NCI-H1417 (cell line): ENCODE measurements at places on chromosomes 5 and 9.

GRCh38 chr9:15373881-15374280 is 48.8 kb upstream of the SNAPC3 start:
- no peak for DNase-seq

DNA sequence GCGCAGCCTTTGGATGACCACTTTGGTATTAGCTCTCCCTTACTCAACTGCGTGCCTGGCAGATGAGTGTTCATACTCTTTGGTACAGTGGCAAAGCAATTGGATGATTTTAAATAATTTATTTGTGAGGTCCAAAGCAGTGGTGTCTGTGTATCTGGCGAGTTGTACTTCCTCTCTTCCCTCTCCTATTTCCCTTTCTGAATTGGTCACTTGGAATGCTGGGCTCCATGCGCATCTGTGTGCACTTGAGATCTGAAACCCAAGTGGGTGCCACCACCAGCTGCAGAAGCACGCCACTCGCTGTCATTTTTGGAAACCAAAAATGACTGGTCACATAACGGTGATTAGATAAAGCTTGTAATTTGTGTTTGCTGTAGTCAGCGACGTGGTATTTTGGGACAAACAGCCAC is 386.0 kb upstream of the KLF4 start:
- DNase-seq: no peak

DNA sequence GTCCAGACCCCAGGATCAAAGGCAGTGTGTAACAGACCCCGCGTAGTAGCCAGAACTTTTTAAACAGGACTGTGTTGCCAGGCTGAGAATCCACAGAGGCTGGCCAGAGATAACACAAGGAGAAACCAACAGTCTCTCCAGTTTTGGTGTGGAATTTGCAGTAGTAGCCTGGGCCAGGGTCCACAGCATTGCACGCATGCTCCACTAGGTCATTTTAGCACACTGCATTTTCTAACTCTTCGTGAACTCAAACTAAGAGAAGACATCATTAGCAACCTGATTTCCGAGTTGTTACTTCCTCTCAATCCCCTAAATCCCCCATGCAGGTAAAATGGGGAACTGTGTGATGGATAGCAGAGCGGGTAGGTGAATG is 119.6 kb downstream of the BOD1 start:
- DNase-seq: no peak

DNA sequence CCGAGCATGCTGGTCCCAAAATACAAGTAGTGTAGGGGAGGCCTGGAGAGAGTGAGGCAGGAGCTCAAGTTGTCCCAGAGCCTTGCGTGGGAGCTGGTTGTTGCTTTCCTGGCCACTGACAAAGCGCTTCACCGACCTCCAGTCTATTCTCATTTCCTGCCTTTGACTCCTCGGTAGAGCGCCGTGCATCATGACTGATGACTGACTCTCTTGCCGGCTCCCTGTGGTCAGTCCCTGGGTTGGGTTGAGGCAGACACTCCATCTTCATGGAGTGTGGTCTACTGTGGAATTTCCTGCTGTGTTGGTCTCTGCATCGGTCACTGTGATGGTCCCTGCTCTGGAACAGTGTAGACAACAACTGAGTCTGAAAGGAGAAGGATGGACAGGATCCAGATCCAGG is 175.1 kb upstream of the S1PR3 start:
- DNase-seq: no peak

DNA sequence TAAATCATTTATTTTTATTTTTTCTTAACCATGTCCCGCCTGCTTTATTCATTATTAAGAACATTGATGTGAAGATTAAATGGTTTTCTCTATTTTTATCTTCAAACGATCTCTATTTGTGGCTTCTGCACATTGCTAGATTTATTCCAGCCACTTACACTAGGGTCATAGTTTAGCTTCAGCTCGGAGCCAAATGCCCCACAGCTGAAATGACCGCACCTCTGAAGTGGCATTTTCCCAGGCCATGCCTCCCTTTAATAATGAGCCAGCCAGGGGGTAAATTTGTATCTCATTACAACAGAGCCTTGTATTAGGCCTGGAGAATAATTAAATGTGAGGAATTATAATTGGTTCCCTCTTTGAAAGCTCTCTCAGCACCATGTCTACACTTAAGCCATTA is 89.4 kb downstream of the DOCK8 start:
- peak; percentile 30 for DNase-seq

DNA sequence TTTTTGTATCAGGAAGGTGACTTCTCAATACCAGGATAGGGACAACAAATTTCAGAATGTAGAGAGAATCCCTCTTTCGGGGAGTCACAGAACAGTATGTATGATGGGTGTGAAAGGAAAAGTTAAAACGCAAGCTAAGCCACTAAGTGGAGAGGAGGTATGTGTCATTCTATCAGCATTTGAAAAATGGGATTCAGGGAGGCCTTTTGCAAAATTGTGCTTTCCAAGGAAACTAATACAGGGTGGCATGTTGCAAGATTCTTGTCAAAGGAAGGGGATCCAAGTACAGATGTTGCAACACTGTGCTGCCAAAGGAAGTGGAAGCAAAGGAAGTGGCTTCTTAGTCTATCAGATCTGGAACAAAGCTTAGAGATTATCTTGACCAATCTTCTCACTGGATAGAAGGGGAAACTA is 12.6 kb upstream of the TNIP1 start:
- no peak for DNase-seq

GRCh38 chr5:180830253-180831138 is 27.9 kb upstream of the MGAT1 start:
- peak; percentile 77 for DNase-seq

DNA sequence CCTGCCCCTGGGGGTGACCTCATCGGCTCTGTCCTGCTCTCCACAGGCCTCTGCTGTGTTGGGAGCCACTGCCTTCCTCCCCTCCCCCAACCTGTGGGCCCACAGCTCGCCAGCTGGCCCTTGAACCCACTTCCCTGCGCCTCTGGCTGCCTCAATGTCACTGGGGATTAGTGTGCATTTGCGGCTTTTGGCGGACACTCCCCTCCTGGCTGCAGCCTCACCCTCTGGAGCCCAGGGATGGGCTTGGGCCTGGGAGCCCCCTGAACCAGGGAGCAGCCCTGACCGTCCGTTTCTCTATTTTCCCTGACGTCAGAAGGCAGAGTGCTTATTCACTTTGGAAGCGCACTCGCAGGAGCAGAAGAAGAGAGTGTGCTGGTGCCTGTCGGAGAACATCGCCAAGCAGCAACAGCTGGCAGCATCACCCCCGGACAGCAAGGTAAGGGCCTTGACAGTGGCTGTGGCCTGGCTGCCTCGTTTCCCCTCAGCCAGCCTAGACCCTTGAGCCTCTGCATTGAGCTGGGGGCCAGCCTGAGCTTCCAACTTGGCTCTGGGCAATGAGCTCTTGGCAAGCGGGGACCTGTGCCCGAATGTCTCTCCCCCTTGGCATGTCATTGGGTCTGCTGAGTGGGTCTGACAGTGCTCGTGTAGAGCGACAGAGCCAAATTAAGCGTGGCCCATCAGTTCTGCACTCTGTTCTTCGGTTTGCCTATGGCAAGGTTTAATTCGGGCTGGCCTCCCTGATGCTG is 73.1 kb downstream of the RGS3 start:
- DNase-seq: no peak

DNA sequence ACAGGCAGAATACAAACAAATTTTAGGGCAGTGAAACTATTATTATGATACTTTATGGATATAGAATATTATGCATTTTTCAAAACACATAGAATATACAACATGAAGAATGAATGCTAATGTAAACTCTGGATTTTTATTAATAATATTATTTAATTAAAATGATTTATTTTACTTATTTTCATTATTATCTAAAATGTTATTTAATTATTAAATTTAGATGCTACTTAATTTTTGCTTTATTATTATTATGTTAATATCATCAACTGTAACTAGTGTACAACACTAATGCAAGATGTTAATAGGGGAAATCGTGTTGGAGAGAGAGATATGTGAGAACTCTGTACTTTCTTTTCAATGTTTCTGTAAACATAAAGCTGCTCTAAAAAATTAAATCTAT is 39.3 kb upstream of the TENT4A start:
- DNase-seq: no peak

DNA sequence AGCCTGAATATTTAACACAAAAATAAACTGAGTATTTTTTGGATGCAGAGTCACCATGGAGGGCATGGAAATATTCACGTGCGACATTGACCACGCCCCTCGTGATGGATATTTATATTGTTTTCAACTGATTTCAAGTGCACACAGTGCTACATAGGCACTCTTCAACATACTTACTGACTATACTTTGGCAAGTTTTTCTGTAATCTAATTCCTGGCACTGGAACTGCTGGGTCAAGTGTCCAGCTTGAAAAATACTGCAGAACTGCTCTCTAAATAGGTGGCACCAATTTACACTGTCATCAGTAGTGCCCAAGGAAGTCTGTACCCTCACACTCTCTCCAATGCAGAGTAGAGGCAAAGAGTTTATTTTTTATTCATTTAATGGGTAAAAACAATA is 65.1 kb downstream of the FBN2 start:
- no peak for DNase-seq

DNA sequence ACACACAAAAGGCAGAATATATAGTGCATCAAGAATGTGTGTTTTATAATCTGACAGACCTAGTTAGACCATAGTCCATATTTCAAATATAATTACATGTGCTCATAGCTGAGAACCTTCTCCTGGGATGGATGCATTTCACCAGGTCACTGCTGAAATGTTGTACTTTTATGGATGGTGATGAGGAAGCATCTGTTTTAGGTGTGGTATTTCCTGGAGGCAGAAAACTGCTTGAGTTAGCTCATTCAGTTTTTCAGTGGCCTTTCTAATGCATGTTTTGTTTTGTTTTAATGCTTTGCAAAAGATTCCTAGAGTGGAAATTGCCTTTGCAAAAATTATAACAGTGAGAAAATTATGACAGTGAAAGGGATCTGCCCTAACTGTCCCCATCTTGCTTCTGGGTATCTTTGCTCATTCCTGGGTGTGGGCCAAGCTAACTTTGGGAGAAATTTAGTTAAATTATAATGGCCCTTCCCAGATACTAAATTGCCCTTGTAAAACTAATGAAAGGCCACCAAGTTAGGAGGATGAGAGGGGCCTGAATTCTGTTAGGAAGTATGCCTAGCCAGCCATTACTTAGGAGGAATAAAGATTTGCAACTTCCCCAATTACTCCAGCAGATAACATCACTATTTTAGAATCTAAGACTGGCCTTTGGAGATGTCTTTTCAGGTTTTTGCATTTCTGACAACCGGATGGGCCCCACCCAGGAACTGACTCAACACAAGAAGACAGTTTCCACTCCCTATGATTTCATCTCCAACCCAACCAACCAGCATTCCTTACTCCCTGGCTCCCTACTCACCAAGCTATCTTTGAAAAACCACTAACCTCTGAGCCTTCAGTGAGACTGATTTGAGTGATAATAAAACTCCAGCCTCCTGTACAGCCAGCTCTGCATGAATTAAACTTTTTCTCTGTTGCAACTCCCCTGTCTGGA is 7.0 kb upstream of the IL12B start:
- DNase-seq: no peak

- DNase-seq: no peak
Observed at GRCh38 chr5:119398727-119399466, 43.1 kb downstream of the TNFAIP8 start.

- DNase-seq: no peak
Observed at GRCh38 chr5:45274241-45274640, 421.9 kb downstream of the HCN1 start.

DNA sequence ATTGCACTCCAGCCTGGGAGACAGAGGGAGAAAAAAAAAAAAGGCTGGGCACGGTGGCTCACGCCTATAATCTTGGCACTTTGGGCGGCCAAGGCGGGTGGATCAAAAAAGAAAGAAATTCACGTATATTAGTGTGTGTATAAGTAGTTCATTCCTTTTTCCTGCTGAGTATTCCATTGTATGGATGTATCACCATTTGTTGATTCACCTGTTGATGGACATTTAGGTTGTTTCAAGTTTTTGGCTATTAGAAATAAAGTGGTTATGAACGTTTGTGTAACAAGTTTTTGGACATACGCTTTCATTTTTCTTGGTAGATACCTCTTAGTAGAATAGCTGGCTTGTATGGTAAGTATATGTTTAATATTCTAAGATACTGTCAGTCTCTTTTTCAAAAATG is 28.5 kb downstream of the ZNF131 start:
- no peak for DNase-seq

- DNase-seq: no peak
Observed at GRCh38 chr5:119037496-119038215, 33.2 kb upstream of the DMXL1 start.

- DNase-seq: no peak
Observed at GRCh38 chr5:75242067-75242466, 5.4 kb upstream of the ANKRD31 start.

DNA sequence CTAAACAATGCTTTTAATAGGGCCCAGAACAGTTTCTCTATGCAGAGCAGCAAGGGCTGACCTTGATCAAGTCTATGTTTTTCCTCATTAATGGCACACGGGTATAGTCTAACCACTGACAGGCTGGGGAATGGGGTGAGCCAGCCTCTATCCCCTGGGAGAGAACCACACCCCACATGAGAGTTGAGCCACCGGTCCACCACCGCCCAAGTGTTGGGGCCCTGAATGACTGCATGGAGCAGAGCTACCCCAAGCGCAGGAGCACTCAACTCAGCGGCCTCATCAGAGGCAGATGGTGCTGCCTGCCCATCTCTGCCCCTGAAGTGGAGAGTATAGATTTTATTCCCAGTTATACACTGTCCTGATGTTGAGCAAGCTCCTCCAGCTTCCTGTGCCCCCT is 247.9 kb upstream of the IRX1 start:
- DNase-seq: no peak

DNA sequence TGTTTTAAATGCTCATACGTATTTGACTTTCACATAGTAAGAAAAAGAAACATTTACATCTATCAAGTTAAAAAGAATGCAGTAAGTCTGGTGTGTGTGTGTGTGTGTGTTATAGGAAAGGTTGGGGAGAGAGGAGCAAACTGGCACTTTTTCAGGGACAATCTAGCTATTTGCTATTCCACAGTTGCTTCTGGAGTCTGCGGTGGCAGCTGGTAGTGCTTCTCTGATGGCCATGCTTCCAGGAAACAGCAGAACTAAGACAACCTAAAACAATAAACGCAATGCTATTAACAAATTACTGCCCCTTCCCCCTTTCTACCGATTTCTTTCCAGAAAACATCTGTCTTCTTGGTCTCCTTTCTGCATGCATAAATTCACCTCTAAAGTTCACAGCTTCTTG is 70.0 kb upstream of the CDH10 start:
- DNase-seq: no peak

DNA sequence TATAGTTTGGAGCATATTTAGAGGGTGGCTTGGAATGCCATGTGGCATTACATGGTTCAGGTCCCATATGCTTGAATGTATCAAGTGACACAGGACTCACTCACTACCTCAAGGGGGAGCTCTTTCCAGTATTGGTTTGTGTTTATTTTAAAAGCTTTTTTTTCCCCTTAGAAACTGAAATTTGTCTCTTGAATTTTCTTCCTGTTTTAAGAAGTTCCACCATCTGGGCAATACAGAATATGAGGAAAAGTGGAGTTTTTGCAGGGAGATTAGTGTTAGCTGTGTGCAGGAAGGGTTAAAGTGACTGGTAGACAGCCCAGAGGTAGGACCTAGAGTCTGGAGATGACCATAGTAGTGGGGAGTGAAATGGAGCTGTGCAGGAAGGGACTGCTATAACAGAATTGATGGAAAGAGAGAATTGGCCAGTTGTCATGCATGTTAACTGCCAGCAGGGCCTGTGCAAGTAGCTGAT is 36.6 kb downstream of the CTNNA1 start:
- DNase-seq: no peak

GRCh38 chr5:72379936-72380335 is 59.8 kb downstream of the PTCD2 start:
- DNase-seq: no peak

GRCh38 chr5:68380078-68380477 is 164.5 kb downstream of the PIK3R1 start:
- DNase-seq: no peak

- DNase-seq: no peak
Observed at GRCh38 chr5:173679909-173680630, 63.6 kb upstream of the BOD1 start.
